ENCODE measurements at places on chromosomes 5 and 9.

- no peak for DNase-seq
These were observed 28.5 kb upstream of the CSF1R start for GRCh38 chr5:150114773-150115408.

- DNase-seq = no peak
These were observed 22.1 kb upstream of the TPD52L3 start for GRCh38 chr9:6305954-6306563.

DNA sequence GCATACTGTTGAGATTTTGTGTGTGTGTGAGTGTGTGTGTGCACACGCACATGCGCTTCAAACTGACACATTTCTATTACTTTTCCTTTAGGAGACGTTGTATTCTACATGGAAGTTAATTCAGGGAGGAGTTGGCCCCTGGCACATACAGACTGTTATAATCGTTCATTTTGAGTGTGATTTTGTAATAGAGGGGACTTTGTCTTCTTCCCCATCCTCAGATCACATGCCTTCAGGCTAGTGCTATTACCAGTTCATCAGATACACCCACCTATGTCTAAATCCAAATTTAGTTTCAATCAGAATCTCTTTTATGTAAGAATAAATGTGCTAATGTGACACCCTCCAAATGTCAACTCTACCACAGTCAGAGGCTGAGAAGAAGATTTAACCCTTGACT, 90.2 kb downstream of the FBXO4 start:
- DNase-seq = no peak

DNA sequence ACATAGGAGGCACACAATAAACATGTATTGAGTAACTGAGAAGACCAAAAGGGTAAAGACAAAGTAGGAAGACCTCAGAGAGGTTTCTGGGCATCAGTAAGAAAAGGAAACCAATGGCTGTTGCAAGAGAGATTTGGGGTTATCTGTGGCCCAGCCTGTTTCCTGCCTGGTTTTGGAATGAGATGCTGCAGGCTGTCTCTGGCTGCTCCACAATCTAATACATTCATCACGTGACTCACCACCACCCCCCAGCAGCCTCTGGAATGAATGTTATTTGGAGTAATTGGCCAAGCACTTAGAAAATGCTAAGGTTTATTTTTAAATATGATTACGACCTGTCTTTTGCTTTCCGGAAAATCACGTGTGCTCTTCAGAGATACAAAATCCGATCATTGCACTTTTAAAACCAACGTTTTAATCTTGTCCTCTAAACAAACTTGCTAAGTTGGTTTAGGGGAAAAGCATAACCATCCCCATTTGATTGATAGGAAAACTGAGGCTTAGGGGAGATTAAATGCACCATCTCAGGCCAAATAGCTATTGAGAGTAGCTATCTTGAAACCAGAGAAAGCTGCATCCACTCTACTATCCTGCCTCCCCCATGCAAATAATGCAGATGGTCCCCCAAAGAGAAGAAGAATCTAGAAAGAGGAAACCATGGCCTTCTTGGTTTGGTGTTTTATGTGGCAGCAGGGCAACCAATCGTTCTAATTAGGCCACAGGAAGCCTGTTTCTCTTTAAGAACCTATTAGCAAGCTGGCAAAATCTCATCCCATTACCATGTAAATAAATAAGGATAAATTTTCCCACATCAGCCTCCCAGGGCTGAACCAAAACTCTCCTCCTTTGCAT, 151.8 kb upstream of the ADRA1B start:
- no peak for DNase-seq

DNA sequence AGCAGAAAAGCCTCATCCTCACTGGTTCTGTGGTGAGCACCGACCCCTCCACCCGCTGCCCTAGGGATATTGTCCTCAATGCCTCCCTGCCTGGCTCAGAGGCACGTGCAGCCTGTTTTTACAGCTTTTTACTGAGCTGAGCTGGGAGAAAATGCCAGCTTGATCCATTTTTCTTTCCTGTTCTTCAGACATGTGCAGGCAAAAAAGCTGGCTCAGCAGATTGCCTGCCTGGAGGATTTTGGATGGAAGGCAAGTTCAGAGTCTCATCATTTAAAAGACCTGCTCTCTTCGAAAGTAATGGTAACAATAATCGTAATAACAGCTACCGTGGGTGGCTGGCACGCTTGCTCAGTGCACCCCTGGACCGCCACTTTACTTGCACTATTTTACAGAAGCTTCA, 135.0 kb upstream of the SMIM23 start:
- no peak for DNase-seq

GRCh38 chr5:66849803-66850202, 253.6 kb downstream of the MAST4 start:
- no peak for DNase-seq

DNA sequence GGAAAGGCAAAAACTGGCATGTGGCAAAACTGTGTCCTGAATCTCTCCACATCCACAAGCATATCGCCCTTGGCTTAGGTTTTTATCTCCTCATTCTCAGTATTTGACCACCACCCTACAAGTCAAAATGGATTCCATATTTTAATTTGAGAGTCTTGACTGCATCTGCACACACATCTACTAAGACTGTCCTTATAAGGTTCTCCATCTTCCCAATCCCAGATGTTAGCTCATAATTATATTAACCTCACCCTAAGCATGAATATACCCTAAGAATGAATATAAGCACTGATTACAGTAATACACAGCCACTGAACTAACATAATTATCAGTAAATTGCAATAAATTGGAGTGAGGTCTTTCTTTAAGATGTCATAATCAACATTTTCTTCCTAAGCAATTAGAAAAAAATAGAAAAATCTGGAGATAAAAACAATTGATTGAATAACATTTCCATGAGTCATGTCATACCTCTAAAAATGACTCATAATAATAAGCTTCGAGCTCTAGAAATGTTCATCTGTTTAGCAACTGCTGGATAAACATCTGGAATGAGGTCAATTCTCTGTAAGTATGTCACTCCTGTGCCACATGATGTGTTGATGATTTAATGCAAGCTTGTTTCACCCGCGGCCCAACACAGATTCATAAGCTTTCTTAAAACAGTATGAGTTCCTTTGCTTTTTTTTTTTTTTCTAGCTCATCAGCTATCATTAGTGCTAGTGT, 39.9 kb upstream of the PAM start:
- no peak for DNase-seq

- no peak for DNase-seq
These were observed 73.9 kb upstream of the PCSK1 start for GRCh38 chr5:96506866-96507527.

GRCh38 chr5:56140073-56140472, 93.1 kb downstream of the ANKRD55 start:
- no peak for DNase-seq

Measured in stimulated activated CD4-positive, alpha-beta T cell treated with anti-CD3 and anti-CD28 coated beads, Interleukin-15, amount 100 ng/mL, for 1 hour (primary cell).